Gastroesophageal sphincter (tissue), 4 donors: ENCODE measurements at places on chromosomes 6 and 20. TPM values are rescaled to one million over a fixed set of nuclear protein-coding genes. Genes with fewer than 3 reads are reported as not detected.

SAMD5 gene
- 0.93 TPM for total RNA-seq

RFX6 gene
- not detected for total RNA-seq

ATP6V1G2 gene
- total RNA-seq, result 1.7 TPM

OR12D3 gene
- total RNA-seq, result not detected

SLA2 gene
- 0.13 TPM for total RNA-seq
